Amygdala (tissue), 56 donors: ENCODE measurements at places on chromosomes 2 and 18.

DNA sequence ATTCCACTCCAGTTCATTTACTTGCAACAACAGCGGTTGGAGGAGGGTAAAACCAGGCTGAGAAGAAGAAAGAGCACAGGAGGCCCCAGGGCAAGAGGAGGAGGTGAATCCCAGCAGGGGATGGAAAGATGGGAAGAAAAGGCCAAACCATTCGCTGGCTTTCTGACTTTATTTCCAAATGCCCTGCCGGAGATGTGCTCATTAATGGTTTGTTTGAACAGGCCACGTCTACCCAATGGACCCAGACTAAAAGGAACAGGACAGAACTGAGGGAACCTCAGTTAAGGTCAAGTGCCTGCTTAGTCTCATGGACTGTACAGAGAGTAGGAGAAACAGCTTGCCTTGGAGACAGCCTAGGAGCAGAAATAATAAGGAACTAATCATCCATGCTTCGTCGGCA lies 121.6 kb upstream of the NDUFV2 start:
- no peak for DNase-seq

GRCh38 chr2:172647439-172647838 lies 88.2 kb upstream of the RAPGEF4 start:
- no peak for DNase-seq

DNA sequence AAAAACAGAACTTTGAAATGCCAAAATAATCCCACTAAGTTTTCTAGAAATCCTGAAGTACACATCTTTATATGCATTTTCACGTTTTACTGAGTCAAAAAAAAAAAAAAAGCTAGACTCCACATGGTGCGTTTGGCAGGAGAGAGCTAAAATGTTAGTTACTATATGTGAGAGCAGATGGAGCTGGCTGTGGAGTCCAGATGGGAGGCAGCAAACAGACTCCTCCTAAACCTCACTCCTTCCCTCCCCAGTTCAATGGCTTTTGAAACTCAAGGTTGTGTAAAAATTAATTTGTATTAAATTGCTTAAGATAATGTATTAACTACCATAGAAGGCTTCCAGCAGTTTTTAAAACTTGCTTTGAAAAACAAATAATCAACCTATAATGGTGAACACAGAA lies 248.8 kb downstream of the AGPS start:
- no peak for DNase-seq

GRCh38 chr2:128249555-128249954 lies 69.1 kb downstream of the HS6ST1 start:
- DNase-seq = no peak

GRCh38 chr2:23563673-23564614 lies 179.0 kb downstream of the KLHL29 start:
- peak; percentile 26 for DNase-seq

DNA sequence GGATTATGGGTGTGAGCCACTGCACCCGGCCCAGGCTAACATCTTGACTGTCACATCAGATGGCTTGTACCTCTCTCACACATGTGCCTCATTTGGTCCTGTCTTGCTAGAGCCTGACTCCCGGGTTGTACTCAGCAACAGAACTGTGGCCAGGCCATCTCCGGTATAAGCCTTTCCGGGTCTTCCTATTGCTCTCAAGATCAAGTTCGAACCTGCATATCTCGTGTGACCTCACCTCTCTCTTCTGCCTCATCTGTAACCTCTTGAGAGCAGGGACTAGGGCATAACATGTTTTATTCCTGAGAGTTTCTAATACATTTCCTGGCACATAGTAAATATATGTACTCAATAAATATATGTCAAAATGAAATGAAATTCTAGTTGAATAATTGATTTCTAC lies 114.0 kb downstream of the ACAA2 start:
- no peak for DNase-seq

DNA sequence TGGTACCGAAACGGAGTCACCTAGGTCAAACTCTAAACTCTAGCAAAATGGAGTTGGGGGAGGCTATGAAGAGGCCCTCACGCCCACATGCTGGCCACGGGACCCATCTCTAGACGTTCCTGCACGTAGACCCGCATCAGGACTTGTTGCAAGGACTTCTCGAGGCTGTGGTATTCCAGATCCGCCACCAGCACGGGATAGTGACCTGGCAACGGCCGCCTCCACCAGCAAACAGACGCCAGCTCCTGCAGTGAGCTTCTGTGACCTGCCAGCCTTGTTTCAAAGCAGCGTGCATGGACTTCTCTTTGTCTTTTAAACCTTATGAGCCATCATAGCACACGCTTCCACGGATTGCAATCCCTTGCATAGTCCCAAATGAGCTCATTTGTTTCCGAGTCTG lies 40.3 kb upstream of the RALBP1 start:
- DNase-seq = no peak

DNA sequence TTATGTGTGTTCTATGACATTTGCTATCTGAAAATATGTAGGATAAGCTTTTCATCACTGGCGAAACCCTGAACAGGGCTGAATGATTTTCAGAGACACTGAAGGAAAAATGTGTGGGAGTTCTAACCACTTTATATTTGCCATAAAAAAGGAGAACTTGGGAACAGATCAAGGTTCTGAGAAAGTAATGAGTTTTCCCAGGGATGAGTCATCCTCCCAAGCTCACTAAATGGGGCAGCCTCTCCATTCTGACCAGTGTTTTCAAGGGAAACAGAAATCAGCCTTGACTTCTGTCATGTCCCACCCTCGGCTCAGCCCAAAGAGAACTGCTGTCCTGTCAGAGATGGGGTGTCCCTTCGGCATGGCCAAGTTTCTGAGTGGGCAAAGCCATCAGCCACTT lies 2109.8 kb upstream of the CELF4 start:
- DNase-seq = no peak

DNA sequence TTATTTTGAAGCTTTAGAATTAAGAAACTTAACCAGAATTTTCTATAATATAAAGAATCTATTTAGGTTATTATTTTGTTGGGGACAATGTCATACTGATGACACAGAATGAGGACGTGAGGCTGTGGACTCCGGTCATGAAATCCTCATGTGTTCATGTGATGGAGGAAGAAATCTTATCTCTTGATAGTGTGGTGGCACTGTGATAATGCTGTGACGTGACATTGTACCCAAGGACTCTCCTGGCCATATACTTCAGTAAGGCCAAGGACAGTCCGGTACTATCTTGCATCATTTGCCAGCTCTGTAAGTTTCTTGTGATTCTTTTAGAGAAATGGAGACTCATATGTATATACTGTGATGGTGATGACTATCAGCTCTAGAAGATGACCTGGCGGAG lies 59.1 kb downstream of the SLC9A2 start:
- no peak for DNase-seq
